Urinary bladder (tissue), 4 donors: ENCODE measurements at places on chromosomes 1 and 21. TPM values are rescaled to one million over a fixed set of nuclear protein-coding genes. Genes with fewer than 3 reads are reported as not detected.

The SMAP2 gene
- total RNA-seq: 17.0 TPM

DNA sequence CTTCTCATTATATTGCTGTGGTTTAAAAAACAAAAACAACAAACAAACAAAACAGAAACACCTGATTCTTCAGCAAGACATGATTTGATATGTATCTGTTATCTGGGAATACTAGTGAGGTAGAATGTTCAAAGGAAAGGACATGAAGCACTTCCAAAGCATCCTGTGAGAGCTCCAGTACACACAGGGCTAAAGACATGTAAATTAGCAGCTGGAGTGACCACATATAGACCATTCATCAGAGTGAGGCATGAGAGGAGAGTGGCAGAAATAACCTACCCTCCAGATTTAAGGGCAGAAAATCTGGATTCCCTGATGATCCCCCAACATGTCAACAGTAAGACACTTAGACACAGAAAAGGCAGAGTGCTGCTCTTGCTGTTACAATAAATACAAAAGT lies 260.5 kb upstream of the CHRM3 start:
- no peak for DNase-seq

The CHODL gene
- 31.8 TPM for total RNA-seq

DNA sequence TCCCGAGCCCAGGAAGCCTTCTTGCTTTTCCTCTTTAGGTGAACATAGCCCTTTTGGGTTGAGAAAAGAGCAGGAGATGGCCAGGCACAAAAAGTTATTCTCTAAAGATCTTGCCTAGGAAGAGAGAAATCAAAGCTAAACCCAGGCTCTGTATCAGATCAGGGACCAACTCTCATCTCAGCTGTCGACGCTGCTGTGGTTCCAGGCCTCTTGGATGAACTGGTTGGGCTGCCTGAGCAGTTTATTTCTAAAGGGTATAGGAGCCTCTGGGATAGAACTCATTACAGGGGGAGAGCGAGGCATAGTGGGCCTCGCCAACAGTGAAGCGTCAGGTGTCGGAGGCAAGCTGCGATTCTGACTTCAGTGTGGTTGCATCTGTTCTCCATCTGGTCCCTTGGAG lies 82.6 kb upstream of the F3 start:
- DNase-seq: no peak

DNA sequence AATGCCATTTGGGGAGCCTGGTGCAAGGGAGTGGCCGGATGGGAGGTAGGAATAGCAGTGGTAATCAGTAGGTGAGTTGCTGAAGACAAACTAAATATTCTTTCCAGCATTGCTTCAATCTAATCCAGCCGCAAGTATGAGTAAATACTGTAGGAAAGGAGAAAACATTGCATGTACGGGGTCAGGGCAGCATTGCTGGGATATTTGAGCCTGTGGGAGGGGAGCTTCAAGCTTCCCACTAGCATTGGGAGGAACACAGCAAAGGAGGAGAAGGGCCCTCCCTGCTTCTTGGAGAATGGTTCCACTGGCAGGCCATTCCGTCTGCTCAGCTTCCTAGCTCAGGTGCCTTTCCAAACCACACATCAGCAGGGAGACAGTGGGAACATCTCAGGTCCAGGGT lies 15.2 kb downstream of the CAPN2 start:
- DNase-seq: no peak

GRCh38 chr1:163820766-163821165 lies 499.0 kb downstream of the NUF2 start:
- no peak for DNase-seq

DNA sequence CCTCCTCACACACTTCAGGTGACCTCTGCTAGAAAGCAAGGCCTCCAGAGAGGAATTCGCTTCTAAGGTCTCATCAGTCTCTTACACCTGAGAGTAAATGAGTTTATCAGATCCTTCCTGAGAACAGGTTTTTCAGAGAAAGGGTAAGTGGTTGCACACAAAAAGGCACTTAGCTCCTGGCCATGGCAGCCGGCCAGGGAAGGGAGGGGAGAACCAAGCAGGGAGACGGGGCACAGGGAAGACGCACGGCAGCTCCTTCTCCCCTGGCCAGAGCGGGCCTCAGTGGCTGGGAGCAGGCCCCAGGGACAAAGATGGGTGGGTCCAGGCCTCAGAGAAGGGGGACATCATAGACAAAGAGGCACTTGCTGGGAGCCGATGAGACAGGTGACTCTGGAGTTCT lies 3.6 kb upstream of the TNNT2 start:
- DNase-seq: peak; percentile 59

- DNase-seq: peak; percentile 65
Observed at GRCh38 chr21:41361786-41362604, at the start of gene MX2. Gene MX2, plus strand, starts transcription at chr21:41362027. Its CDS starts 14,880 bp downstream, at chr21:41376907.

GRCh38 chr1:68904477-68904876 lies 407.6 kb upstream of the DEPDC1 start:
- no peak for DNase-seq

- no peak for DNase-seq
Observed at GRCh38 chr1:248804771-248805681, 20.7 kb downstream of the SH3BP5L start.

The CEP104 gene
- 20.3 TPM for total RNA-seq

The CCDC181 gene
- 2.0 TPM for total RNA-seq

The ANKRD45 gene
- total RNA-seq: 0.63 TPM

DNA sequence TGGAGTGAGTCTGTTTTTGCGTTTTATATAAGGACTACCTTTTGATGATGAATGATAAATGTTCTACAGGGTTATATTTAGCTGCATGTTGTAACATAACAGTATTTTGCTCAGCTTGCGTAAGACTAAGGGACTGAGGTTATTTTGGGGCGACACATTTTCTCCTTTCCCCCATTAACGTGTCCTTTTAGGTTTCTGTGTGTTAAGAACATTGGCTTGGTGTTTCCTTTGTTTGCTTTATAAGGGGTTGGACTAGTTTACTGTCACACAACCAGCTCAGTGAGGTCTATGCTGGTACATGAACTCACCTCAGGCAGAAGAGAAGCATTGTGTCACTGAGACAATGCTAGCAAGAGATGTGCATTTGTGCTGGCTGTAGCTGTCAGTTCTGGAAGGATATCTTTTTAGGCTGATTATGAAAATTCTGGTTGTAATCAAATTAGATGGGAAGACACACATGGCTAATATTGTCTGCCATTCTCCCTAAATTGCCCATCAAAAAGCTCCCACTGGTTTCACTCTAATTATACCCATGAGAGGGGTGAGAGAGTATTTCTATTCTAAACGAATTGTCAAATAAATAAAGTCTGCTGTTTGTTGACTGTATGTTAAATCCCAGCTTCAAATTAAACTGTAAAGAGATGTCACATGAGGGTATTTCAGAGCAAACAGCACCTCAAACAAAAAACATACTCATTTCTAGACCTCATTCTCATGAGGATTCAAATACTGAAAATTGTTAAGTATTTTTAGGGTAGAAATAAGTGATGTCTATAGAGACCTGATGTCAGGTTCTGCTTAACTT lies 62.6 kb downstream of the CDC14A start:
- peak; percentile 53 for DNase-seq
